ENCODE measurements at places on chromosomes 6 and 20.
A peak's percentile ranks its signal among the peaks of the same experiment; 100 is the strongest.

DNA sequence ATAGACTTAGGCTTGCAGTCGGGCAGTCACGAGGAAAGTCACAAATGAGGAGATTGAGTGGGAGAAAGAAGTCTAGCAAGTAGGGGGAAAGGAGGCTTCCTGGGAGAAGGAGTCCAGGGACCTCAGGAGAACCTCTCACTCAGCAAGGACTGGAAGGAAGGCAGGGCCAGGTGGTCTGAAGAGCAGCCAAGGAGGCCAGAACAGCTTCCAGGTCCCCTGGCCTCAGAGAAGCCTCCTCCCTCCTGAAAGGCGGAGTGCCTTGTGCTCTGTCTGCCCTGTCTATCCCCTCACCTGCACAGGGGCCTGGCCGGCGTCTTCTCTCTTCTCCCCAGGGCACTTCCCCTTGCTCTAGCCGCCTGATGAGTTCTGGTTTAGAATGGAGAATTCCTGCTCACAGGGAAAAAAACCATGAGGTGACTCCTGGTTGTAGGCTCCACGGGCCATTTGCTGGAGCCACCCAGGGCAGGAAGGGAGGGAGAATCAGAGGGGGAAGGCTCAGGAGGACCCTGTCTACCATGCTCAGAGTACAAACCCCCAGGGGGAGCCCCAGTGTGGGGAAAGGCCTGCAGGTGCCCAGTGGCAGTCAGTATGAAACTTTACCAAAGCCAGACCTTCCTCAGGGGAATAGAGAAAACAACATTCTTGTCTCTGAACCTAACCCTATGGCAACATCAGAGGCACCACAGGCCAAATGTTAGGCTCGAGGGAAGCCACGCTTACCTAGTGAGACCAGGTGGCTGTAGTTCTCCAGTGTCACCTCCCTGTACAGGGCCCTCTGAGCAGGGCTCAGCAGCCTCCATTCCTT, 11.2 kb downstream of the ZNF337 start:
- peak; percentile 26 for DNase-seq

DNA sequence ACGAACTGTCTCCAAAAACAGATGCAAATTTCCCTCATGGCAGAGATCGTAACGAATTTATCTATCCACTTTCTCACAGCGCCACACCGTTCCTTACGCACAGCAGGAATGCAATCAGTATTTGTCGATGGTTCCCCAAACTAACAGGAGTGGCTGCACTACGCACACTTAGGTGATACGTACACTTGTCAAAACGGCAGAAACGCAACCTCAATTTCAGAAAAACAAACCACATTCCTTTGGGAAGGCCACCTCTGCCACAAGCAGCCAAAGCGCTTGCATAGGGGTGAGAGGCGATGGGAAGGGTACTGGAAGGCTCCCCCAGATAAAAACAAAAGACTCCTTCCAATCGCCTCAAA, 638 bp downstream of the MDN1 start:
- DNase-seq, result no peak

- DNase-seq, result peak; percentile 33
These were observed 834 bp upstream of the CTSZ start for GRCh38 chr20:59007665-59008511.

GRCh38 chr20:59371431-59371830, 71.0 kb downstream of the EDN3 start:
- no peak for DNase-seq

DNA sequence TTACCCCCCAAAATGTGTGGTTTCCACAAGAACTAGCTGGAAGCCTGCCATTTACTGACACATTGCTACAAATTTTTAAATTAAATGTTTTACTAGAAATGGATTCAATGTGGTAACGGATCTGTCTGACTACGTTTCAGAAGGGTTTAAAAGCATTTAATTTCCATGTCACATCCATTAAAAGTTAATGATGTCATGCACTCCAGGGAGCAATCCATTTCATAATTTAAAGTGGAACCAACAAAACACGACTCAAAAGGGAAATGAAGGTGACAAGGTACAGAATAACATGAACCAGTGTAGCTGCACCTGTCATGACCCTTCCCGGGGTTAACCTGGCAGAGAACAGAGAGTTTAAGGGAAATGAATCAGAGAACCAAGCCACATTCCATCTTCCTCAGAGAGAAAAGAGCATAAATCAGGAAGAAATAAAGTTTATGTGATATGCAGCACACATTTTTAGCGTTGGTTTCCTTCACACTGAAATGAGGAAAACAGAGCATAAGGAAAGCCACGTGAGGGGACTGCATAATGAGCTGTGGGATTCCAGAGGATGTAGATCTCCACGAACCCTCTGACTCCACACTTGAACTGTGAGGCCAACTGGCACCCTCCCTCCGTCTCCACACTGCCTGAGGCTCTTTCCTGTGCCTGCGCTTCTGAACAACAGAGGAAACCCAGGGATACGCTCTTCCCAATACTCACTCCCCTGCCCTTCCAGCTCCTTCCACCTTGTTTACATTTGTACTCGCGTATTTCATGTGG, 170.3 kb upstream of the AHI1 start:
- DNase-seq, result no peak

GRCh38 chr6:26131618-26132017, 44.4 kb downstream of the HFE start:
- no peak for DNase-seq

DNA sequence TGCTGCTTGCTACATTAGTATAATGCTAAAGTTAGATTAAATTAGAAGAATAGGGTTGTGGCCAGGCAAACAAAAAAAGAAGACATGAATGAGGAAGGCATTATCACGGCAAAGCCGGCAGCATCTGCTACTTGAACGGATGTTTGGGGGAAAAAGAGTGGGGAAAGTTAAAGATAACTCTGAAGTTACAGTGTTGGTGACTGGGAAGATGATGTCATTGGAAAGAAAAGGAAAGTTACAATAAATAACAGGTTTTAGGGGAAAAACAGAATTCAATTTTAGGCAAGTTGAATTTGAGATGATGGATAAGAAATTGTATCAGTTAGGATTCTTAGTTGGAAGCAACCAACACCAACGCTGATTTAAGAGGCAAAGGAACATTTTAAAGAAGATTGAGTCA, 74.2 kb upstream of the NRN1 start:
- DNase-seq, result no peak

- DNase-seq, result no peak
These were observed 954.0 kb upstream of the MAN1A1 start for GRCh38 chr6:120303527-120303926.

- DNase-seq, result no peak
These were observed 6.0 kb downstream of the TCF21 start for GRCh38 chr6:133894795-133895358.

- DNase-seq, result no peak
These were observed 35.8 kb downstream of the TOP1 start for GRCh38 chr20:41064377-41064776.

GRCh38 chr6:107877968-107878367, 53.9 kb upstream of the SCML4 start:
- no peak for DNase-seq

DNA sequence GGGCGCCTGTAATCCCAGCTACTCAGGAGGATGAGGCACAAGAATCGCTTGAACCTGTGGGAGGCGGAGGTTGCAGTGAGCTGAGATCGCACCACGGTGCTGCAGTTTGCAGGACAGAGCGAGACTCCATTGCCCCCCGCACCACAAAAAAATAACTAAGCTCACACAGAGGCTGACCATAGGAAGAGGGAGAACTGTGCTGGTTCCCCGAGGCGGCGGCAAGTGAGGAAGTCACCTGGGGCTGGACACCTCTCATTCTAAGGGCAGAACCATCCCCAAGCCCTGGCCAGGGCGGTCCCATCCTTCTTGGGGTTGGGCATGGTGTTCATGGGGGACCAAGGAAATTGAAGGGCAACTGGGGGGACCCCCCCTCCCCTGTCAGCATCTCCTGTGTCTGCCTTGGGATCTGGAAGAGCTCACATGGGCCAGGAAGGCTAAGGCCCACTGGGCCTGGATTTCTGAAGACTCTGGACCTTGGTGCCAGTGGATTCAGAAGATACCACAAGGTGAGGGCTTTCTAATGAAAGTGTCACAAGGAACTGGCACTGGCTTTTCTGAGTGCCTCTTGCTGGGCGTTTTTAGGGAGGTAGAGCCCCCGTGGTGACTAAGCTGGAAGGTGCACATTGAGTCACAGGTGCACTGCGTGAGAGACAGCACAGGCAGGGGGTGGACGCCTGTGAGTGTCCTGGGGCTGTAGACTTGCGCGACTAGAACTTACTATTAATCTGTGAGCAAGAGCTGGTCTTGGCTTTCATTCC, 11.5 kb downstream of the IRF4 start:
- no peak for DNase-seq

- no peak for DNase-seq
These were observed 67.7 kb upstream of the SRSF6 start for GRCh38 chr20:43389839-43390626.

DNA sequence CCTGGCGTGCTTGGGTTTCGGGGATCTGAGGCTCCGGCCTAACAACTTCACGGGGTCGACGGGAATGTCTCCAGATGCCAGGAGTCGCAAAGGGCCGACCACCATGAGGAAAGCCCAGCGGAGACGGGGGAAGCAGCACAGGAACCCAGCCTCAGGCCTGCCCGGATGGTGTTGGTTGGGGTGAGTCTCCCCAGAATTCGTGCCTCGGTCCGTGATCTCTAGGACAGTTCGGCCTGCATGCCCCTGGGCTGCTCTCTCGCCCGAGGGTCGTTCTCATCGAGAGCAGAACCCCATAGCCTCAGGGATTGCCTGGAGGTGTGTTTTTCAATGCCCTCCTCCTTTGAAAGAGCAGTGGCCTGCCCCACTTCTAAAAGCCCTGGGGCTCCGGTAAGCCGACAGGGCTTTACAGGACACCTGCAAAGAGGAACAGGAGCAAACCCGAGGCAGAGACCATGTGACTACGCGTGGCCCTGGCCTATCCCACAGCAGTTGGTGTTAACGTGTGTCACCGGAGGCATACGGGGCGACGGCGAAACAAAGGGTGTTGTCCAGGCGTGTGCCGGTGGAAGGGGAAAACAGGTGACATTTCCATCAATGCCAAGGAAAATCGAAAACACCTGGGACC, 973.1 kb upstream of the DEFB115 start:
- no peak for DNase-seq

GRCh38 chr6:112231594-112232060, 22.7 kb downstream of the LAMA4 start:
- no peak for DNase-seq

- no peak for DNase-seq
These were observed 8.4 kb downstream of the ADAM33 start for GRCh38 chr20:3673221-3674070.

GRCh38 chr6:100346203-100346602, 118.5 kb downstream of the SIM1 start:
- no peak for DNase-seq

GRCh38 chr6:129500958-129501739, 208.8 kb downstream of the ARHGAP18 start:
- no peak for DNase-seq

DNA sequence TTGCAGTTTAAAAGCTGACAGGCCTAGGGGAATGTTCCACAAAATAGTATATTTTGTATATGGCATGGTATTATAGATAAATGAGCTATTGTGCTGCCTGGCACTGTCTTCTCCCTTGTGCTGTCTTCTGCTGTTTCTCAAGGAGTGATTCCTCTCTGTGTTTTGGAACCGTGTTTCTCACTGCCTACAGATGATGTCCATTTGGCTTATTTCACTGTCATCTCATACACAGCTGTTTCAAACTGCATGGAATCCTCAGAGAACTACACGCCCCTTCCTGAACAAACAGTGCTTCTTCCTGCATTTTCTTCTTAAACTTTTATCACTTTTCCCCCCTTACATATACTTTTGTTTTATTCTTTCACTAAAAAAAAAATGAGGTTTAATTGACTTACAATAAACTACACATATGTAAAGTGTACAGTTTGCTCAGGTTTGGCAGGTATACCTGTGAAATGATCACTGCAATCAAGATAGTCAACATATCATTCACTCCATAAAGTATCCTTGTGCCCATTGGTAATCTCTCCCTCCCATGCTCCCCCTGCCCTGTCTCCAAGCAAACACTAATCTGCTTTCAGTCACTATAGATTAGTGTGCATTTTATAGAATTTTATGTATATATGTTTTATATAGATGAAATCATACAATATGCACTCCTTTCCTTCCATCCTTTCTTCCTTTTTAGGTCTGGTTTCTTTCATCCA, 43.0 kb downstream of the CBFA2T2 start:
- DNase-seq, result no peak

DNA sequence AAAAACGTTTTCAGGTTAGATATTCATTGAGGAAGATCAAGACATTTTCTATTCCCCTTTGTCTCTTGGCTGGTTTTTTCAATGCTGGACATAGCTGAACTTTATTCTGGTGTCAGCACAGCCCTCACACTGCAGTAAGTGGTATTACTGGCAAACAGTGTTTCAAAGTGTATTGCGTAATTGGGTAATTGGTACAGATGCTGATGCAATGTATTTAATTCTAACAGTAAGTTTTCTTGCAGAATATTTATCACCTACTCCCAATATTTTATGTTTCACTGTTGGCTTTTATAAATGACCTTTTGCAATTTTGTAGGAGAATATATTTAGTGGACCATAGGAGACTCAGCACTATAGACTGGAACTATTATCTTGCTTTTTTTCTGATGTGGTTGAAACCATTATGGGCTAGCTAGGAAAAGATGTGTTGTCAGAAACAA, 287.6 kb upstream of the SOX4 start:
- DNase-seq, result no peak

GRCh38 chr6:158557927-158558326, 2.0 kb upstream of the TMEM181 start:
- DNase-seq, result no peak

DNA sequence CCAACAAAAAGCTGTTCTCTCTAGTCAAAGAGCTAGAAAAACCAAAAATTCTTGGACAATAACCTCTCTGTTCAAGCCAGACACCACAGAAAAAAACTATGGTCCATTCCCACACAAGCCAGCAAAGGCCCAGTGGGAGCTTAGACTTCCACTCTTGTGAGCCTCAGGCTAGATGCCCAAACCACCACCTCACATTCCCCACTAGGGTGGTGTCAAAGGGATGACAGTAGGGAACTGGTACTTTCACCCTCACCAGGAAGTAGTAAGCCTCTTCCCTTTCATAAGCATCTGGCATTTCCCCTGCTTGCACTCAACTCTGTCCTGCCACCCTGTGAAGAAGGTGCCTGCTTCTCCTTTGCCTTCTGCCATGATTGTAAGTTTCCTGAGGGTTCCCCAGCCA, 58.4 kb upstream of the RNF217 start:
- DNase-seq, result no peak
